ENCODE measurements at places on chromosomes 2 and 18.

DNA sequence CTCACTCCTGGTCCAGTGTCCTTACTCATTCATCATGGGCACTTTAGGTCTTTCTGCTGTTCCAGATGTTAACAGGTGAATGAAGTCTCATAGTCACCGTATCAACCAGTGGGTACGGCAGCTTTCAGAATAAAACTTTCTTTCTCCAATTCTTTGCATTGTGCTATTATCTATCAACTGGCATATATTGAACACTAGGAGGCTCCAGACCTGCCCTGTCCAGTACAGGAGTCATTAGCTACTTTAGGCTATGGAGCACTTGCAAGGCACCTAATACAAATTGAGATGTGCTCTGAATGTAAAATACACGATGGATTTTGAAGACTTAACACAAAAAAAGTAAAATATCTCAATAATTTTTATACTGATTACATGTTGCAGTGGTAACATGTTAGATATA lies 43.2 kb upstream of the NEB start:
- DNase-seq: no peak

GRCh38 chr2:158733430-158733755 lies 61.7 kb upstream of the DAPL1 start:
- DNase-seq: no peak

DNA sequence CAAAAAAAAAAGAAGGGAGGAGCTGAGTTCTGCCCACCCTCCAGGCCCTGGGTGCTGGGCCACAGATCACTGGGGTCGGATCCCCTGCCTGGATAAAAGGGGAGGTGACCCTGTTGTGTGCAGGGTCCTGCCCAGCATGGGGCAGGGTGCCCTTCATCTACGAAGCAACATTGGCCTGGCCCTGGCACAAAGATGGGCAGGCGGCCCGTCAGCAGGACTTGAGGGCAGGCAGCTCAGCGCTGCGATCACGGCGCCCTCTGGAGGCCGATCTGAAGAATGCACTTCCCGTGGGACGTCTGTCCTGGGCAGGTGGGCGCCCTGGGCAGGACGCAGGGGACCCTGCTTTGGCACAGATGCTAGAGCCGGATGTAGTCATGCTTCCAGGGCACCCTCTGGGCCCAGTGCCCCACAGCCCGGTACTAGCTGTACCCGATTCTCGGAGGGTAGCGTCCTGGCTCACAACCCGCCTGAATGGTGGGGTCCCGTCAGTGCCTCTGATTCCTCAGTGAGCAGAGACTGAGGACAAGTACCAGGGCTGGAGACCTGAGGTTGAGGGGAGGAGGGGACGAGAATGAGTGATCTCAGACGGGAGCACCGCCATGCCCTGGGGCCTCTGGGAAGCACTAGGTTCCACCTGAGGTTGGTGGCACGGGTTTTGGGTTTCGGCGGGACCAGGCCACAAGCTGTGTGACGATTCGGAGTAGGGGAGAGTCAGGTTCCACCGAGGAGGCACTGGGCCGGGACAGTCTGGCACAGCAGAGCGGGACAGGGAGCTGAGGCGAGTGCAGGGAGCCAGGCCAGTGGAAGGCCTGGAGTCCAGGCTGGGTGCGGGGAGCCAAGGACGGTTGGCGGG lies 18.0 kb downstream of the ARID5A start:
- DNase-seq: peak; percentile 73

DNA sequence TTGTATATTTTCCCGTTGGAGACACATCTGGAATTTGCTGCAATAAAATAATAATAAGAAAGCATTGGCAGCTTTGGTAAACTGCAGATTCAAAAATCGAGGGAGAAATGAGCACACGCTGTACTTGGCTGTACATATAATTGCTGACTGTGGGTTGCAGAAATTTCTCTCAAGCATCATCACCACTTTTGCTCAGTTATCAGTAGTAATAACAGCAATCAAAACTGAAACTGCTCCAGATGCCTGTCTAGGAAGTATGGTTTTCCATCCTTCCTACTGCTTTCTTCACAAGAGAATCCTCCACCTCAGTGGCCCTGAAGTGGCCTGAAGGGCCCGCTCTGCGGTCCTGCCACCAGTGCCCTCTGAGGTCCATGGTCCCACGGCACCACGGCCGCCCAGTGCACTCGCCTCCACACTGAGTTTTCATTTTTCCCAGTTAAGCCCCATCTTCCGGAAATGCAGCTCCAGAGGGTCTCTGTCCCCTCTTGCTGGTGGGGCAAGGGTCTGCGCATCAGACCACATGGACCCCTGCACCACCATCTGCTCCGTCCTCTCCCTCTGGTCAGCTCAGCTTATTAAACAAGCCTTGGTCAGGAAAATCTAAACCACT lies 3.9 kb downstream of the DUSP28 start:
- no peak for DNase-seq

GRCh38 chr2:235776531-235776930 lies 282.7 kb downstream of the AGAP1 start:
- DNase-seq: no peak

GRCh38 chr2:64923385-64923710 lies 65.9 kb upstream of the SLC1A4 start:
- DNase-seq: no peak

DNA sequence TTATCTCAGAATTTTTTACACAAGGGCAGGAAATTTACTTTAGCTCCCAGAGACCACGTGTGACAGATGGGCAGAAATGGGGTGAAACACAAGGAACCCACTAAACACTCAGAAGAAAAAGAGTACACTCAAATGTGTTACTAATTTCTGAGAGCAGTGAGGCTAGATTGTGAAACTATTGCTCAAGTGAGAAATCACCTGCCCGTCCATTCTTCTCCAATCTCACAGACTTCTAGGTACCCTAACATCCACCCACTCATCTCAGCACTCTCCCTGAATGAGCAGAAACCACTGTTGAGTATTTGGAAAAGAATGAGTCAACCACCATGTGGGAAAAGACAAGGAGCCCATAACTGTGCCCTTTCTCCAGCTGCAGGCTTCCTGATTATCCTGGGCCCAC lies 293.0 kb upstream of the CDH2 start:
- DNase-seq: no peak

DNA sequence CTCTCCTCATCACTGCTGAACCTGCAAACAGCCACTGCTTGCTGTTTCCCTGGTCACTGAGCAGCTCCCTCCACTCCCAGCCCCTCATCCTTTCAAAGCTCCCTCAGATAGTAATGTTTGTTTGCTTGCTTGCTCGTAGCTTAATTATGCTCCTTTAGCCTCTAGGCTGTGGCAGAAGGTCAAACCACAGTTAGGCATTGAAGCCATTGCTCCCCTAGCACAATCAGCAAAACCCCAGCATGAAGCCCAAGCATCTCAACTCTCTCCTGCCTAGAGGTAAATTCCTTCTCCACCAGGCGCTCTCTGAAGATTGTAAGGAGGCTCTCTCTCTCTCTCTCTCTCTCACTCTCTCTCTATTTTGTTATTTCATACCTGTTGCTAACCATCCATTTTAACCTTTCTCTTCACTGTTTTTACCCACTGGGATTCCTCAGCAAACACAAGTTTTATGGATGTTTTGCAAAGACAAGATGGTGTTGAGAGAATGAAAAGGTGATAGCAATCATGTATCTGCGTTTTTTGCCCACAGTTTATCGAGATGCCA lies 135.9 kb upstream of the HNRNPA3 start:
- DNase-seq: no peak

Measured in nephron progenitor cell (in vitro differentiated cells).